Right renal pelvis (tissue), 4 donors: ENCODE measurements at places on chromosomes 11 and 22. TPM values are rescaled to one million over a fixed set of nuclear protein-coding genes. Genes with fewer than 3 reads are reported as not detected.
A peak's percentile ranks its signal among the peaks of the same experiment; 100 is the strongest.

The NCAM1 gene
- polyA plus RNA-seq: 92.1 TPM

DNA sequence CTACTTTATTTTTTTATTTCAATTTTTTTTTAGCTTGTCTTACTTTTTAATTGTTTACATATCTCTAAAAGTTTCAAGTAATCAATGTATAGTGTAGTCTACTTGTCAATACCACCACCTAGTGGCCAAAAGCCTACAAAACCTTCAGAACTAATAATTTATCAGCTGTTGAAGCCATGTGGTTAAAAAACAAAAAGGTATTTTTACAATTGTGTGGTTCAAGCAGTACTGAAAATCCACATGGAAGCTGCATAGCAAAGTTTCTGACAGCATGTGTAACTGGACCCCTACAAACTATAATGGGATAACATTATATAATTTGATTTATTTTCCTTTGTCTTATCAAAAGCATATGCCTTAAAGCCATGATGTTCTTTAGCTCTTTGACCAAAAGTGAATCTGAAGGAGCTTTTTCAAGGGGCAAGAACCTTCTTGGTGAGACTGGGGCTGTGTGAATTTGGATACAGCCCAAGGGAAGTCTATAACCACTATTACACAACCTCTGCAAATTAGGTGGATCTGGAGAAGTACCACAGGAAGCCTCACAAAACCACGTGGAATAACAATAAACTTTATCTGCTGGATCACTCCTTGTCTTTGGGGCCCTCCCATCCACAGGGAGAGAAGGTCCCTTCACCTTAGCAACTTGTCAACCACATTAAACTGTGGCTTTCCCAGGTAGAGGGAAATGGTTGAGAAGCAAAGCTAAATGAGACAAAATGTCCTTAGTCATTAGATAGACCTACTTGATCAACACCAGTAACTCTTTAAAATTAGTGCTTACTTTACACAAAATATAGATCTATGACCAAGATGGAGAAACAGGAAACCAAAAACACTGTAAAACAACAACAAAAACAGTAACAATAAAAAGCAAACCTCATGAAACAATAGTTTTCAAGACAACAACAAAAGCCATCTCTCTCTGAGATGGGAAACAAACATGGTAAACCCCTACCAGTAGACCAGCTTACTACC lies 9.9 kb downstream of the NARS2 start:
- peak; percentile 60 for DNase-seq

GRCh38 chr22:45584621-45585436 lies 82.1 kb downstream of the FBLN1 start:
- no peak for DNase-seq

The MPEG1 gene
- 9.3 TPM for polyA plus RNA-seq

DNA sequence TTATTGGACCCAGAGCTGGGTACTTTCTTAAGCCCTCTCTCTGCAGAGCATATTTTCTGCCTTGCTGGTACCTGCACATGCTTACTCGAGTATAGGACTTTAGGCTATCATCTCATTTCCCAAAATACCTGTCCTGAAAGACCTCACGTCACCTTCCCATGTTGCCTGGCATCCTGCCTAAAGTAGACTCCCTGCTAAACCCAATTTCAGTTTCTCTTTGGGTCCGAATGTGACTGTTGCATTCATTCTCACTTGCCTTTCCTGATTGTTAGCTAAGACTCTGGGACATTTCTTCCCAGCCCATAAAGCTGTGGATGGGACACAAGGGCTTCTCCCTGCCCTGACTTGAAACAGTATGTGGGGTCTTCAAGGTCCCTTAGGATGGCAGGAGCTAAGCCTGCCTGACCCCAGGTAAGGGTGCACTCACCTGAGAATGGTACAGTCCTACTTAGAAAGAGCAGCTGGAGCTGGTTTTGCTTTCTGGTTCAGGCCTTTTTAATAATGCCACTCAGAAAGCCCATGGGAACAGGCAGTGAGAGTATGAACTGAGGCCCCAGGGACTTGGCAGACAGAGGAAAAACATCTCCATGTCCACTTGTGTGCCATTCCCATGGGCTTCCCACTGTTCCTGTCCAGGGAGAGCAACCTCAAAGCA lies 12.9 kb downstream of the OR51E2 start:
- DNase-seq: no peak

- no peak for DNase-seq
Observed at GRCh38 chr11:19253817-19254216, 13.1 kb upstream of the E2F8 start.

The OR6T1 gene
- not detected for polyA plus RNA-seq
